Activated CD8-positive, alpha-beta T cell treated with anti-CD3 and anti-CD28 coated beads, Interleukin-2, amount 10 ng/mL, durations not matched to agents 7 days and 5 days (primary cell): ENCODE measurements at places on chromosomes 13 and 19.

GRCh38 chr13:24644036-24644435 is 36.2 kb upstream of the ATP12A start:
- no peak overlapping the region for H3K4me3 ChIP-seq
- peaks cover 4% of the 10 kb centered on the region for H3K27me3 ChIP-seq
- H3K36me3 ChIP-seq = no peaks in the 10 kb centered on the region
- DNase-seq = no peak
- no peak overlapping the region for H3K27ac ChIP-seq

- peaks cover 3% of the 10 kb centered on the region for H3K27me3 ChIP-seq
- no peak overlapping the region for H3K27ac ChIP-seq
- H3K36me3 ChIP-seq = no peaks in the 10 kb centered on the region
- H3K4me1 ChIP-seq = no peaks in the 10 kb centered on the region
- H3K4me3 ChIP-seq = no peak overlapping the region
Observed at GRCh38 chr13:39379118-39379517, 223.9 kb downstream of the LHFPL6 start.

DNA sequence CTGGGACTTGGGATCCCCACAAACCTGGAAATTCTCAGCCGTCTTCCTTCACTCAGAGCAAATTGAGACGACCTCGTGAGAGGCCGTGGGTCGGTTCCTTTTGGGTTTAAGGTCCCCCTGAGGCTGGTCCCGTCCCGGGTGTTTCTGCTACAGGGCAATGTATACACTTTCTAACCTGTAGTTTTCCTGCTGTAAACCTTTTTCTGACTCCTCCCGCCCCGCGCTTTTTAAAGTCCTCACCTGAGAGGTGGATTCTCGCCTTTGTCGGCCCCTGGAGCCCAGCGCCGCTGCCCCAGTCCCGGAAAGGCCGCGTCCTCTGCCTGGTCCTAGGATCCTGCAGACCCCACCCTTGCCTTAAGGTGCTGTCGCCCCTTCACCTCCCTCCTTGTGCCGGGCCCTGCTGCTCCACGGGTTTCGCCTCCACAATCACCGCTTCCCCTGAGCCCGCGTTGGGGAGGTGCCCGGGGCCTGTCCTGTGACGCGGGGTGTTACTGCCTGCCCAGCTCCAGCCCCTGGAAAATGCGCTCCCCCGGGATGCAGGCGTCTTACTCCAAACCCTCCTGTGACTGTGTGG is 391 bp downstream of the ZNF761 start:
- DNase-seq = peak; percentile 40
- peak overlapping the region; percentile 90 for H3K4me3 ChIP-seq
- H3K36me3 ChIP-seq = peaks cover 46% of the 10 kb centered on the region

GRCh38 chr13:100433475-100433874 is 155.1 kb downstream of the GGACT start:
- H3K4me1 ChIP-seq = peaks cover 38% of the 10 kb centered on the region
- no peaks in the 10 kb centered on the region for H3K27me3 ChIP-seq
- peak overlapping the region; percentile 20 for H3K27ac ChIP-seq
- H3K36me3 ChIP-seq = peaks cover 21% of the 10 kb centered on the region
- no peak overlapping the region for H3K4me3 ChIP-seq
- no peak for DNase-seq

DNA sequence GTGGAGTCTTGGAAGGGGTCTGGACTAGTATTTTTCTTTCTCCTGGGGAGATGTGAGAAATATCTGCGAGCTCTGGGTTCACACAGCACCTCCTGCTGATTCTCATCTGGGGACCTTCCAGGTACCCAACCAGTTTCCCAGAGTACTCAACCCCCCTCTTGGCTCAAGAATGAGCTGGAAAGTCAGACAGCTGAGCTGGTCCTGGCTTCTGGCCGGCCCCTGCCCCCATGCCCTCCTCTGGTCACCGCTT is 2.2 kb upstream of the PDE4A start:
- peaks cover 26% of the 10 kb centered on the region for H3K36me3 ChIP-seq
- peaks cover 68% of the 10 kb centered on the region for H3K4me1 ChIP-seq
- H3K27ac ChIP-seq = peak overlapping the region; percentile 75
- H3K27me3 ChIP-seq = no peaks in the 10 kb centered on the region
- no peak for DNase-seq

DNA sequence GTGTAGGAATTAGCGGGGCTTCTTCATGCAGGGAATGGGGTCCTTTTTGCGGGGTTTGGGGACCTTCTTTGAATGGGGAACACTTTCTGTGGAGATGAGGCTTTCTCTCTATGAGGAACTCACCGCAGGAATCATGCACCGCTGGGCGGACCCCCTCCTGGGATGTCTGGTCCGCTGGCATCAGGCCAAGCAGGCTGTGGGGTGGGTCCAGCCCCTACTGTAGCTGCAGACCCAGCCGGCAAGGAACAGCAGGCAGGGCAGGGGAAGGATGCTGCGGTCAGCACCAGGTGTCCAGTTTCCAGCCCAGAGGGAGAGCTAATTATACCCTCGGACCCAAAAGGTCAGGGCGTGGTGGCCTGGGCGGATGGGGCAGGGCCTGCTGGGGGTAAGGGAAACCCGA is 1.8 kb downstream of the MYBPC2 start:
- H3K27me3 ChIP-seq = peaks cover 27% of the 10 kb centered on the region
- H3K4me1 ChIP-seq = peaks cover 10% of the 10 kb centered on the region
- no peak overlapping the region for H3K27ac ChIP-seq
- H3K4me3 ChIP-seq = no peak overlapping the region

DNA sequence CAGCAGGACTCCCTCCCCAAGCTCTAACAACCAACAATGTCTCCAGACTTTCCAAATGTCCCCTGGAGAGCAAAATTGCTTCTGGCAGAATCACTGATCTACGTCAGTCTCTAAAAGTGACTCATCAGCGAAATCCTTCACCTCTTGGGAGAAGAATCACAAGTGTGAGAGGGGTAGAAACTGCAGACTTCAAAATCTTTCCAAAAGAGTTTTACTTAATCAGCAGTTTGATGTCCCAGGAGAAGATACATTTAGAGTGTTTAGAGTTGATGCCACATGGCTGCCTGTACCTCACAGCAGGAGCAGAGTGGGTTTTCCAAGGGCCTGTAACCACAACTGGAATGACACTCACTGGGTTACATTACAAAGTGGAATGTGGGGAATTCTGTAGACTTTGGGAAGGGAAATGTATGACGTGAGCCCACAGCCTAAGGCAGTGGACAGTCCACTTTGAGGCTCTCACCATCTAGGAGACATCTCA is 6.2 kb upstream of the CEACAM5 start:
- peaks cover 2% of the 10 kb centered on the region for H3K4me1 ChIP-seq
- H3K4me3 ChIP-seq = no peak overlapping the region
- DNase-seq = no peak
- peaks cover 15% of the 10 kb centered on the region for H3K27me3 ChIP-seq
- H3K36me3 ChIP-seq = no peaks in the 10 kb centered on the region
- H3K27ac ChIP-seq = no peak overlapping the region

GRCh38 chr19:17719730-17720400 is 585 bp downstream of the MAP1S start:
- H3K27ac ChIP-seq = peak overlapping the region; percentile 77
- H3K27me3 ChIP-seq = no peaks in the 10 kb centered on the region
- DNase-seq = peak; percentile 27
- peaks cover 24% of the 10 kb centered on the region for H3K36me3 ChIP-seq
- peaks cover 40% of the 10 kb centered on the region for H3K4me1 ChIP-seq

DNA sequence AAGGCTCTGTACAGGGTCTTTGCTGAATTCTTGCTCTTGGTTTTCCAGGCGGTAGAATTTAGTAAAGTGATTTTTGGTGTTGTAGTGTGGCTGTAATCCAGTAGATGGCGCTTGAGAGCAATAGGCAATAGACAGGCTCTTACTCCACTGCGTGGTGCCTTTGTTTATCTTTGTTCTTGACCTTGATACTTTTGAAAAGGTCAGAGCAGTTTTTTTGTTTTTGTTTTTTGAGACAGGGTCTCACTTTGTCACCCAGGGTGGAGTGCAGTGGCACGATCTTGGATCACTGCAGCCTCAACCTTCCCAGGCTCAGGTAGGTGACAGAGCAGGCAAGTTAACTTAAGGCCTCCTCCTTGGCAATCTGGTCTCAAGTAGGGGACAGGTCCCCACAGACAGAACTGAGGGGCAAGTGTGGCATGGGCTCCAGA is 12.2 kb upstream of the LILRA5 start:
- no peak overlapping the region for H3K4me3 ChIP-seq
- H3K36me3 ChIP-seq = peaks cover 2% of the 10 kb centered on the region
- H3K4me1 ChIP-seq = peaks cover 29% of the 10 kb centered on the region

GRCh38 chr13:43864921-43865320 is 14.6 kb downstream of the CCDC122 start:
- no peak overlapping the region for H3K27ac ChIP-seq
- H3K4me1 ChIP-seq = no peaks in the 10 kb centered on the region
- no peaks in the 10 kb centered on the region for H3K27me3 ChIP-seq
- DNase-seq = no peak

GRCh38 chr19:49860336-49861102 is 6.9 kb downstream of the PNKP start:
- H3K27ac ChIP-seq = no peak overlapping the region
- DNase-seq = no peak
- H3K27me3 ChIP-seq = no peaks in the 10 kb centered on the region
- peaks cover 13% of the 10 kb centered on the region for H3K4me1 ChIP-seq
- no peak overlapping the region for H3K4me3 ChIP-seq

- no peak overlapping the region for H3K4me3 ChIP-seq
- H3K27ac ChIP-seq = peak overlapping the region; percentile 39
- H3K27me3 ChIP-seq = no peaks in the 10 kb centered on the region
- DNase-seq = peak; percentile 87
Observed at GRCh38 chr13:42969565-42970172, 22.4 kb downstream of the EPSTI1 start.

DNA sequence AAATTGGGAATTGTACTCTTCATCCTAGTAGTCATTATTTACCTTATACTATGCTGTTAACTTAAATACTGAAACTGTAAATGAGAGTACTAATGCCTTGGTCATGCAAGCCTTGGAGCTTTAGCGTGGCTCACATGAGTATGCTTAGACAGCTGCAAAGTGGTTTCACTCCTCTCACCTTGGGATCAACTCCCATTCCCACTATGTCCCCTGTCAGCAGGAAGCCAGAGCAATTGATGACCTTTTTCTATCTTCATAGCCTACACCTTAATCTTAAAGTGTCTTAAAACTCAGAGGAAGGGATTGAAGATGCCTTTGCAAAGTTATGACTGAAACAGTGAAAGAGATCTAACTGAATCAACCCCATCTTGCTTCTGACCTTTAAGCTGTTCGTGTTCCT is 33.2 kb upstream of the CEACAM8 start:
- peaks cover 3% of the 10 kb centered on the region for H3K27me3 ChIP-seq
- H3K27ac ChIP-seq = no peak overlapping the region
- H3K36me3 ChIP-seq = no peaks in the 10 kb centered on the region
- H3K4me3 ChIP-seq = no peak overlapping the region
- no peak for DNase-seq
- peaks cover 10% of the 10 kb centered on the region for H3K4me1 ChIP-seq

DNA sequence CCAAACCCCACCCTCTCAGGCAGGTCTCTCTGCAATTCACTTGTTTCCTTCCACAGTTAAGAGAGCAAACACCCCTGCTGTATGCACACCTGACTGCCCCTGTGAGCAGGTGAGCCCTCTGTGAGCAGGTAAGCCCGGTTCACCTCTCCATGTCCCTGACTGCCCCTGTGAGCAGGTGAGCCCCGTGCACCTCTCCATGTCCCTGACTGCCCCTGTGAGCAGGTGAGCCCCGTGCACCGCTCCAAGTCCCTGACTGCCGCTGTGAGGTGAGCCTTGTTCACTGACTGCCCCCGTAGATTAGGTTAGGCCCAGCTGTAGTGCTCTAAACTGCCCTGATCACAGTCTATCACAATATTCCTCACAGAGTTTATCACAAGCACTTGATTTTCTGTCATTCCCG is 29.2 kb downstream of the TMTC4 start:
- no peak for DNase-seq
- no peak overlapping the region for H3K27ac ChIP-seq
- H3K4me3 ChIP-seq = no peak overlapping the region
- H3K4me1 ChIP-seq = no peaks in the 10 kb centered on the region
- peaks cover 36% of the 10 kb centered on the region for H3K36me3 ChIP-seq

- peaks cover 46% of the 10 kb centered on the region for H3K4me1 ChIP-seq
- no peak overlapping the region for H3K4me3 ChIP-seq
- H3K27ac ChIP-seq = peak overlapping the region; percentile 66
- peaks cover 23% of the 10 kb centered on the region for H3K36me3 ChIP-seq
- H3K27me3 ChIP-seq = no peaks in the 10 kb centered on the region
Observed at GRCh38 chr19:3140667-3141038, 4.8 kb downstream of the GNA15 start.

GRCh38 chr19:13396250-13397080 is 109.8 kb downstream of the CACNA1A start:
- DNase-seq = peak; percentile 22
- H3K27me3 ChIP-seq = peaks cover 2% of the 10 kb centered on the region
- H3K4me3 ChIP-seq = no peak overlapping the region
- H3K4me1 ChIP-seq = no peaks in the 10 kb centered on the region
- no peak overlapping the region for H3K27ac ChIP-seq
